ENCODE measurements at places on chromosomes 7 and 10. TPM values are rescaled to one million over a fixed set of nuclear protein-coding genes. Genes with fewer than 3 reads are reported as not detected.

GRCh38 chr10:30902621-30903396 lies 128.9 kb downstream of the ZNF438 start:
- H3K27me3 ChIP-seq, result no peaks in the 10 kb centered on the region
- no peak for DNase-seq
- H3K27ac ChIP-seq, result no peak overlapping the region
- no peaks in the 10 kb centered on the region for H3K4me1 ChIP-seq
- H3K36me3 ChIP-seq, result peaks cover 33% of the 10 kb centered on the region

GRCh38 chr10:86662186-86663045 lies 5.9 kb upstream of the LDB3 start:
- DNase-seq, result no peak
- H3K36me3 ChIP-seq, result no peaks in the 10 kb centered on the region
- H3K27me3 ChIP-seq, result peaks cover 27% of the 10 kb centered on the region
- H3K4me1 ChIP-seq, result peaks cover 2% of the 10 kb centered on the region
- no peak overlapping the region for H3K27ac ChIP-seq

DNA sequence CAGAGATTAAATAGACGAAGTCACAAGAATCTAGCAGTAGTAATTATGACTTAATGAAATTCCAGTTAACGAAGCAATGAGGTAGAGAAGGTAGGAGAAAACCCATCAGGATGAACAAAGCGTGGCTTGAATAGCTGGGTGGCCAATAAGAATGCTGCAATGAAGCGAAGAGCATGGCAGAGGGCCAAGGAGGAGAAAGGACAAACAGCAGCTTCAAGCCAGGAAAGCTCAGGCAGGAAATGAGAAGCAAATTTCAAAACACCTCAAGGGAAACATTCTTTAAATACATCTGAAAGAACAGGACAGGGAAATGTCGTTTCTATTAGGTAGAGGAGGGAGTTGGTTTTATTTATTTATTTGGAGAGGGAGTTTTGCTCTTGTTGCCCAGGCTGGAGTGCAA lies 122.5 kb downstream of the KIAA1217 start:
- DNase-seq, result no peak
- H3K36me3 ChIP-seq, result peaks cover 26% of the 10 kb centered on the region
- peak overlapping the region; percentile 8 for H3K27ac ChIP-seq
- peaks cover 21% of the 10 kb centered on the region for H3K4me1 ChIP-seq

DNA sequence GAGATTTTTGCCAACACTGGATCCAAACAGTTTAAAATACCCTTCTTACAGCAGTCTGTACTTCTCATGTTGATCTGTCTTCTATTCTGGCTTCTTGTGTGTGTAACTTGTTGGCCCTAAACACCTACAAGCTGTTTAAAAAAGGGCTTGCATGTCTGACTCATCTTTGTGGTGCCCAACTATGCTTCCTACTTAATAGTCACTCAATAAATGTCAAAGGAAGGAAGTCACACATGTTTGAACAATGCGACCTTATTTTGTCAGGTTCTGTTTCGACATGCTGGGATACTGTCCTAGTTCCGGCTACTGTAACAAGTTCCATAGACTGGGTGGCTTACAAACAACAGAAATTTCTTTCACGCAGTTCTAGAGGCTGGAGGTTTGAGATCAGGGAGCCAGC lies 9.4 kb upstream of the GRK5 start:
- no peak overlapping the region for H3K27ac ChIP-seq
- peaks cover 2% of the 10 kb centered on the region for H3K4me1 ChIP-seq
- no peak for DNase-seq
- H3K4me3 ChIP-seq, result no peak overlapping the region
- no peaks in the 10 kb centered on the region for H3K36me3 ChIP-seq
- H3K27me3 ChIP-seq, result peaks cover 19% of the 10 kb centered on the region

DNA sequence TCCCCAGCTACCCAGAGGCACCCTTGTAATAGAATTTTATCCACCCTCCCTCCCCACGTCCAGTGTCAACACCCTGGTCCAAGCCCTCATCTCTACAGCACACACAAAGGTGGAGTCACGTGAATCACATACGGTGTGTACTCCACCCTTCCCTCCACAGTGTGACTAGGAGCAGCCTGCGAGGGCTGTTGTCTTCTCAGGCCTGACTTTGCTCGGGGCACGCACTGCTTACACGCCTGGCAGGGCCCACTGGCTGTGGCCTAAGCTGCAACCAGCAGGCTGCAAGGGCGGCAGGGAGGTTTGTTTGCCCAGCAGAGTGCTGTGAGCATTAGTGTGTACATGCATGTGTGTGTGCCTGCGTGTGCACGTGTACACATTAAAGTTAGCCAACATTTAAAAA lies 93.7 kb downstream of the COBL start:
- DNase-seq, result no peak
- no peaks in the 10 kb centered on the region for H3K27me3 ChIP-seq
- H3K4me1 ChIP-seq, result no peaks in the 10 kb centered on the region
- H3K27ac ChIP-seq, result no peak overlapping the region
- H3K4me3 ChIP-seq, result no peak overlapping the region

- peaks cover 23% of the 10 kb centered on the region for H3K4me1 ChIP-seq
- H3K27ac ChIP-seq, result peak overlapping the region; percentile 80
- H3K4me3 ChIP-seq, result no peak overlapping the region
Measured at GRCh38 chr7:29976673-29977415, 12.8 kb downstream of the SCRN1 start.

Gene BICC1
- total RNA-seq, result 9.3 TPM

GRCh38 chr7:26662646-26663045 lies 201.7 kb downstream of the SKAP2 start:
- peak overlapping the region; percentile 98 for H3K27ac ChIP-seq
- peaks cover 86% of the 10 kb centered on the region for H3K4me1 ChIP-seq
- no peaks in the 10 kb centered on the region for H3K36me3 ChIP-seq
- DNase-seq, result no peak
- no peak overlapping the region for H3K4me3 ChIP-seq

Gene GIMAP4
- total RNA-seq, result not detected

Gene CALHM3
- total RNA-seq, result not detected

Gene MMRN2
- total RNA-seq, result 6.5 TPM

Gene SNCG
- 92.0 TPM for total RNA-seq

GRCh38 chr10:93309062-93309461 lies 173.1 kb downstream of the MYOF start:
- DNase-seq, result no peak
- peaks cover 33% of the 10 kb centered on the region for H3K36me3 ChIP-seq

Gene DENND2A
- 38.0 TPM for total RNA-seq

- H3K4me1 ChIP-seq, result peaks cover 24% of the 10 kb centered on the region
- no peaks in the 10 kb centered on the region for H3K36me3 ChIP-seq
- no peak overlapping the region for H3K27ac ChIP-seq
- DNase-seq, result no peak
Measured at GRCh38 chr7:11235491-11235890, 261.8 kb downstream of the PHF14 start.

Gene ANKRD1
- 5.2 TPM for total RNA-seq

Gene WDR86
- 274 TPM for total RNA-seq

DNA sequence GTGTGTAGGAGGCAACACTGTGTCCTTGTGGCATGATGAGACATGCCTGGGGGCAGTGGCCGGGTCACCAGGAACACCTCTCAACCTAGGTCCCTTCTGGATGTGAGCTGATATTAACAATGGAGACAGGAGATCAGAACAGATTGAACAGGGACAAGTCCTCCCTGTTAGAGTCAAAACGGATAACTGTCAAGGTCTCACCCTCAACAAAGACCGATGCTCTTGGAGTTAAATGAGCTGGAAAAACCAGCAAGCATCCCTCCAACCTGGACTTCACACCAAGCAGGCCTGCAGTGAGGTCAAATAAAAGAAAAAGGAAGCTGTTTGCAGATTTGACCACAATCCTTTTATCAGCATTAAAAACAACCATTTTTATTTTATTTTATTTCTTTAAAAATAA lies 49.0 kb downstream of the SLIT1 start:
- peaks cover 16% of the 10 kb centered on the region for H3K4me1 ChIP-seq
- H3K36me3 ChIP-seq, result no peaks in the 10 kb centered on the region
- no peak overlapping the region for H3K27ac ChIP-seq
- H3K4me3 ChIP-seq, result no peak overlapping the region

DNA sequence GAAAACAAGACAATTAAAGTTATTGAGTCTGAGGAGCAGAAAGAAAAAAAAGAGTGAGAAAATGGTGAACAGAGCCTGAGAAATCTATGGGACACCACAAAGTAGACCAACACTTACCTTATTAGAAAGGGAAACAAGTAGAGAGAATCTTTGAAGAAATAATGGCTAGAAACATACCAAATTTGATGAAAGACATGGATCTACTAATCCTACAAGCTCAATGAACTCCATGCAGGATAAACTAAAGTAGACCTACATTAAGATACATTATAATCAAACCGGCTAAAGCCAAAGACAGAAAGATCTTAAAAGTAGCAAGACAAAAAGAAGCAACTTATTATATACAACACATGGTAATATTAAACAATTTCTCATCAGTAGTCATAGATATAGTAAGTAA lies 782.3 kb upstream of the GHITM start:
- H3K4me1 ChIP-seq, result no peaks in the 10 kb centered on the region
- H3K36me3 ChIP-seq, result peaks cover 13% of the 10 kb centered on the region
- no peak overlapping the region for H3K4me3 ChIP-seq

Gene GPER1
- total RNA-seq, result 2.4 TPM

- H3K4me3 ChIP-seq, result no peak overlapping the region
- peaks cover 100% of the 10 kb centered on the region for H3K27me3 ChIP-seq
- no peaks in the 10 kb centered on the region for H3K36me3 ChIP-seq
- H3K4me1 ChIP-seq, result peaks cover 8% of the 10 kb centered on the region
- no peak overlapping the region for H3K27ac ChIP-seq
Measured at GRCh38 chr10:99528494-99529441, 4.0 kb upstream of the NKX2-3 start.

GRCh38 chr7:84535580-84536270 lies 341.1 kb upstream of the SEMA3A start:
- no peak overlapping the region for H3K4me3 ChIP-seq
- no peak overlapping the region for H3K27ac ChIP-seq
- H3K27me3 ChIP-seq, result no peaks in the 10 kb centered on the region
- no peaks in the 10 kb centered on the region for H3K36me3 ChIP-seq

DNA sequence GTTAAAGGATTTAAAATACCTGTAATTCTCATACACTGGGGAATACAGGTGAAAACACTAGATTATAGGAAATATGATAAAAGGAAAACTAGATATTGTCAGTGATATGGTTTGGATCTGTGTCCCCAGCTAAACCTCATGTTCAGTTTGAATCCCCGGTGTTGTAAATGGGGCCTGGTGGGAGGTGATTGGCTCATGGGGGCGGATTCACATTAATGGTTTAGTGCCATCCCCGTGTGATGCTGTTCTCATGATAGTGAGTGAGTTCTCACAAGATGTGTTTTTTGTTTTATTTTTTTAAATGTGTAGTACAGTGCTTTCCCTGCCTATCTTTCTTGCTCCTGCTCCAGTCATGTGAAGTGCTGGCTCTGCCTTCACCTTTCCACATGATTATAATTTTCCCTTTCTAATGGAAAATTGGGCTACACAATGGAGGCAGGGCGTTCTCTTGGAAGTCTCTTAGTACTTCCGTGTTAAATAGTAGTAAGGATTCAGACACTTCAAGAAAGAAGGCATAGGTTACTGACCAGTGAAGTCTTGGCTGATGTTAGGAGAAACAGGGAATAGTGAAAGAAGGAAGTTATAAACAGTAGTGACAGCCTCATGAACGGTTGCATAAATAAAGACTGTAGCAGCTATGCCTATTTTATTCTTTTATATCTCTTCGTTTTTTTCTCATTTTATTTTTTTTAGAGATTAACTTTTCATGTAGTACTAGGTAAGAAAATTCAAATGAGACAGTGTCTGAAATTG lies 386.4 kb downstream of the SUGCT start:
- peaks cover 17% of the 10 kb centered on the region for H3K4me1 ChIP-seq
- no peak overlapping the region for H3K27ac ChIP-seq
- DNase-seq, result no peak
- H3K36me3 ChIP-seq, result no peaks in the 10 kb centered on the region
- no peaks in the 10 kb centered on the region for H3K27me3 ChIP-seq

Gene GPR15LG
- total RNA-seq, result not detected

Gene AGBL3
- 3.7 TPM for total RNA-seq

DNA sequence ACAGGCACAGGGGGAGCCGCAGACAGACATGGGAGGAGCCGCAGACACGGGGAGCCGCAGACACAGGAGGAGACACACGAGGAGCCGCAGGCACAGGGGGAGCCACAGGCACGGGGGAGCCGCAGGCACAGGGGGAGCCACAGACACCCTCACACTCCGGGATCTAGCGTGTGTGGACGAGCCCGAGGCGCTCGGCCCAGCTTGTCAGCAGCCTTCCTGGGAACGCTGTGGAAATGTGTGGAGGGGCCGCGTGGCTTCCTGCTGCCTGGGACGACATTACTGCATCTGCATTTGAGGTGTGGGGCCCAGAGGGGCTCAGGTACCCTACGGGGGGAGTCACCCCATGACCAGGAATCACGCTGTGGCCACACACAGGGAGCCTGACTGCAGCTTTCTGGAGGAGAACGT lies 313.2 kb downstream of the PTPRN2 start:
- no peaks in the 10 kb centered on the region for H3K4me1 ChIP-seq
- no peak overlapping the region for H3K4me3 ChIP-seq
- H3K27ac ChIP-seq, result no peak overlapping the region

Gene IFIT1B
- total RNA-seq, result not detected

- DNase-seq, result no peak
- no peak overlapping the region for H3K4me3 ChIP-seq
- no peak overlapping the region for H3K27ac ChIP-seq
- no peaks in the 10 kb centered on the region for H3K36me3 ChIP-seq
- peaks cover 7% of the 10 kb centered on the region for H3K4me1 ChIP-seq
Measured at GRCh38 chr10:97099089-97099488, 86.7 kb downstream of the SLIT1 start.

- no peaks in the 10 kb centered on the region for H3K27me3 ChIP-seq
- no peak for DNase-seq
- H3K4me1 ChIP-seq, result no peaks in the 10 kb centered on the region
Measured at GRCh38 chr7:122864016-122864415, 22.2 kb downstream of the CADPS2 start.

- H3K27ac ChIP-seq, result no peak overlapping the region
- H3K36me3 ChIP-seq, result no peaks in the 10 kb centered on the region
- no peak for DNase-seq
- H3K4me1 ChIP-seq, result no peaks in the 10 kb centered on the region
- H3K4me3 ChIP-seq, result no peak overlapping the region
Measured at GRCh38 chr10:130244031-130244927, 108.1 kb downstream of the GLRX3 start.

Gene SLC26A5
- not detected for total RNA-seq
